Stimulated activated naive CD8-positive, alpha-beta T cell treated with anti-CD3 and anti-CD28 coated beads, Interleukin-15, amount 100 ng/mL, for 72 hours (primary cell): ENCODE measurements at places on chromosomes 12 and 14.

GRCh38 chr12:116384691-116385485 lies 107.4 kb upstream of the MED13L start:
- DNase-seq, result no peak

GRCh38 chr12:50750366-50750765 lies 13.5 kb upstream of the ATF1 start:
- DNase-seq, result no peak

- DNase-seq, result no peak
Observed at GRCh38 chr12:95286713-95287112, 69.1 kb downstream of the VEZT start.

DNA sequence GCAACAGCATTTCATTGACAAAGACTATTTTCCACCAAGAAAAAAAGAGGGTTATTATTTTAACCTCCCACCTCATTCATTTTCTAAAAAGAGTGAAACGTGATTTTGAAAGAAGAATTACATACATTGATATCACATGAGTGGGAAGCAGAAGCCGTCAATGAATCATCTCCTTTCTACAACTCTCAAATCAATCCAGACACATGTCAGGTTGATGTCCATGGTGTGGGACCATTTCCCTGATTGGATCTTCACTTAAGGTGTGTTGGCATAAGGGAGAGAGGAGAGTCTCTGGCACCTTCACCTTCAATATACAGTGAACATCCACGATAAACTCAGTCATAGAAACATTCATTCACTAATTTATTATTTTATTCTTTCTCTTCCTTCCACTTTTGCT lies 1095.1 kb downstream of the BCL11B start:
- no peak for DNase-seq

- DNase-seq, result no peak
Observed at GRCh38 chr12:112611908-112612307, 179.6 kb upstream of the RPH3A start.

DNA sequence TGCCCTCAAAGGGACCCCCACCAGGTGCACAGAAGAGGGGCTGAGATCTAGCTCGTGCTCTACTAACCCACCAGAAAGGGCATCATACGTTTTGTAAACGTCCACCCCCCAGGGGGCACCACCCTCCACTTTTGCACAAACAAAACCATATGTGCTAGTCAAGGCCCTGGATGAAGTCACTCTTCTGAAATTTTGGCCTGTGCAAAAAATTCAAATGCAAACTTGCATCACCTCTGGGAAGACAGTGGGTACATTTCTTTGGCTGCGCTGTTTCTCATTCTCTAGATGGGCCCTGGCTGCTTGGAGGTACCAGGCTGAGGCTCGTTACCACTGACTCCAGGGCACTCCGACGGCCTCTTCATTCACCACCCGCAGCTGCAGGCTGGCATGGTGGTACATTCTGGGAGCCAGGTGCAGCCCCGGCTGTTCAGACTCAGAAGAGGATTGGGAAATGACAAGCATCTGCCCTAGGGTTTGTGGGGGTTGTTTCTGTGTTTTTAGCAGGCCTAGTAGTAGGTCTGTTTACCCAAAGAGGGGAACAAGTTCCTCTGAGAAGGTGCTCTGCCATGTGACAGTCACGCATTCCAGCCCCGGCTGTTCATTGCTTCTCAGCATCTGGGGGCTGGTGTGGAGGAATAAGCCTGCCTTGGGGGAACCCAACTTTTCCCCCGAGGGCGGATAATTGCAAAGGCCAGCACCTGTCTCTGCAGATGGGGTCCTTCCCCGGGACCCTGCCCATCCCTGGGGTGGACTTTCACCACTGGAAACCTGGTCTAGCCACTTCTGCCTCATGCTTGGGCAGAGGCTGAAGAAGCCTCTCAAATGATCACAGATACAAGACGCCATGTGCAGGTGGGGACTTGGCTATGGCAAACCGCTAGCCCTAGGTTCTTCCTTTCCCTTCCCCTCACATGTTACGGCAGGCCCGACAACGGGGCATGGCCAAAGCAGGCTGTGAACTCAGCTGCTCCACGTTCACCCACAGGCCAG lies 147.6 kb downstream of the DPF3 start:
- no peak for DNase-seq

- DNase-seq, result no peak
Observed at GRCh38 chr12:131093971-131094830, 140.5 kb downstream of the ADGRD1 start.

GRCh38 chr12:114780746-114781399 lies 96.9 kb upstream of the TBX3 start:
- no peak for DNase-seq

DNA sequence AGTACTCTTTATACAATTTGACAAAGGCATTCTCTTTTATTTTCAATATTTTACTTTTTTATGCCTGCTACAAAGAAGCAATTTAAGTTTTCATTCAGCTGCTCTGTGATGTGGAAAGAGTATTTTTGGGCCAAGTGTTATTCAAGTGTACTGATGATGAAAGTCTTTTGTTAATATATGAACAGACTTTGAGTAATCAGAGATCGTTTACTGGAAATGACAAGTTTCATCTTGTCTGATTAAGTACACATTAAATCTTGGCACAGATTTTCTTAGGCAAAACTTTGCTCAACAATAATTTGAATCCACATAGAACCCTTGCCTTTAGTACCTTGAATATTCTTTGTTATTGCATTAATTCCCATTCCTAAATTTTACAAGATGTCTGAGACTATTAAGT lies 13.3 kb upstream of the PZP start:
- DNase-seq, result no peak

DNA sequence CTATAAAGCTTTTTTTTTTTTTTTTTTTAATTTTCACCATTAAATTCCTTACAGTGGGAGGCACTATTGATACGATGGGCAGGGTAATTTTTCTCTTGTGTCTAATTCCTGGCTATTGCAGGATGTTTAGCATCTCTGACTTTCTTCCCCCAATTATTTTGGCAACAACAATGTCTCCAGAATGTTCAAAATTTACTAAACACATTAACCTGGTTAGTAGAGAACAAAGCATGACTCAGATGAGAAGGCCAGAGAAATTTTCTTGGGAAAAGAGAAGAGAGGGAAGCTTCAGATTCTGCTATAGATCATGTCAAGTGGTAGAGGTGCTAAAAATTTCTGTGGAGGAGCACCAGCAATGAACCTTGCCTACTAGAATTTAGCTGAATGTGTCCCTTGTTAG lies 171.5 kb upstream of the PRICKLE1 start:
- no peak for DNase-seq

- DNase-seq, result no peak
Observed at GRCh38 chr12:74608231-74608775, 70.7 kb downstream of the ATXN7L3B start.

GRCh38 chr14:55873169-55873568 lies 245.0 kb upstream of the PELI2 start:
- DNase-seq, result no peak

DNA sequence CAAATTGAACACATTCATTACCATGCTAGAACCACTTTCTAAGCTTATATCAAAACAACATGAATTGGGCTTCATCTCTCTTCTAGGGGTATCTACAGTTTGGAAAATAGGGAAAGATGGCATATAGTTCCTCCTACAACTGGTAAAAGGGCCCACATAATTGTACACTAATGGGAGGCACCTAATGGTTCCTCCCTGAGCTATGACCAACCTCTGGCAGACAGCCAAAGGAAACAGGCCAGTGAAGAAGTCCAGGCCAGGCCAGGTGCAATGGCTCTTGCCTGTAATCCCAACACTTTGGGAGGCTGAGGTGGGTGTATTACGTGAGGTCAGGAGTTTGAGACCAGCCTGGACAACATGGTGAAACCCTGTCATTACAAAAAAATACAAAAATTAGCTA lies 23.2 kb upstream of the APOF start:
- no peak for DNase-seq

DNA sequence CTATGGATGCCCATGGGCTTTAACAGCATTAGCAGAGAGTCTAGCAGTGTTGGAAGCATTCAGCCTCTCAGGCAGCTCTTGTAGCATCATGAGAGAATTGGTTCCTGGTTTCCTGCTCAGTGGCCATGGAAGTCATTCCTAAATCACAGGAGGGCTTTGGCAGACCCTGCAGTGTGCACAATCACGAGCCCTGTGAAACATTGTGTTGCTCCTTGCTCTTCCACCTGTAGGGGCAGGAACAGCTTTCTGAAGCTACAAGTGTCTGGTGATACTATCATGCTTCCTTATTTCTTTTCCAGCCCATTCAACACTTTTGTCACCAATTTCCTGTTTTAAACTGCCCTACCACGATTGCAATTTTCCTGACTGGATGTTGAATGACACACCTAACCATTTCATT lies 402.2 kb upstream of the USP15 start:
- DNase-seq, result no peak

GRCh38 chr14:70489579-70490200 lies 37.7 kb downstream of the ADAM21 start:
- DNase-seq, result no peak

- DNase-seq, result peak; percentile 40
Observed at GRCh38 chr12:1277905-1278304, 286.9 kb downstream of the ERC1 start.

DNA sequence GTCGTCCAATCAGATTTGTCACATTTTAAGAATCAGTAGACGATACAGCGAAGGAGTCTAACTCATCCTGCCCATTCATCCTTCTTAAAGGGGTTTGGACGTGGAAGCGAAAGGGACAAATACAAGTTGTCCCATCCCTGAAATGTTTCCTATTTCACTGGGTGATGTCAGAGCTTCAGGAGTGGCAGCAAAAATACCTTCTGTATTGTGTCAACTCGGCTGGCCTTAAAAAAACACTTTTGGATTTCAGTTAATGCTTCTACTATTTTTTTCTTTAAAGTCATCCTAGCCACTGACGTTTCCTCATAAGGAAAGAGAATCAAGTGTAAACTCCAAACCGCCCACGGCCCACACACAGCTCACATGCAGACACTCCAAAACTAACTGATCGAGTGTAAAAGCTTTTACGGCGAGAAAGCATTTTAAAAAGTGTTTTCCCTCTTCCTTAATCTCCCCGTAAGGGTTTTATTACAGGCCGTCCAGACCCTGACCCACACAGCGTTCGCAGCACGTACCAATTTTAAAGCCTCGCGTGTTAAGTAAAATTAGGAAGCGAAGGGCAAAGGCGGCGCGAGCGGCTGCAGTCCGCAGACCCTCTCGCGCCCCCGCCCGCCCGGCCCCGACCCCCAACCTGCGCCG lies 593 bp downstream of the CFL2 start:
- no peak for DNase-seq

DNA sequence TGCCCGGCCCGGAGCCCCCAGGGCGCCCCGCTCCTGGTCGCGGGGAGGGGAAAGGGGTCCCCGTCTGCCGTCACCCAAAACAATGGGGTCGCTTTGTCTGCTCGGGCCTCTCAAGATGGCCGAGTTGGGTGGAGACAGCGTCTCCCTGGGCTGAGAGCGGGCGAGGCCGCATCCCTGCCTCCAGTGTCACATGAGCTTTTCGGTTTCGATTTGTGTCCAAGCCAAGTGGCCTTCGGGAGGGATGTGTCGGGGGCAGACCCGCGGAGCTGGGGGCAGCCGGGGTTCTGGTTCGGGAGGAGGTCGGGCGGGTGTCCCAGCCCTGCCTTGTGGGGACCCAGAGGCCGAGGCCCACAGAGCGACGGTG lies 790 bp downstream of the DYNC1H1 start:
- DNase-seq, result peak; percentile 72

DNA sequence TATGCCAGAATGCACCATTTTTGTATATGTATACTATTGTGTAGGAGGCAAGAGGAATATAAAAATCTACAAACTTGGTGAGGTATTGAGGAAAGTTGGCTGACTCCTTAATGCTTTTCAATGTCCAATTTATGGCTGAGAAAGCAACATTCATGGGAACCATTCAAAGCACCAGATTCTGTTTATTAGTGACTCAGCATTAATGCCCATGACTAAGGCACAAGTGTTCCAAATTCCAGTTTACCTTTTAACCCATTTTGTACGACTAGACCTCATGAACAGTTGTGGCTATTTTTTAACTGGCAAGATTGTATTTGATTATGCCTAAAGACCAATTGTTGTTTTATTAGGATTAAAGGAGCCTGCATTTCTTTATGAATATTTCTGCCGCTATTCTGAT lies 375.4 kb upstream of the ATP2B1 start:
- no peak for DNase-seq

DNA sequence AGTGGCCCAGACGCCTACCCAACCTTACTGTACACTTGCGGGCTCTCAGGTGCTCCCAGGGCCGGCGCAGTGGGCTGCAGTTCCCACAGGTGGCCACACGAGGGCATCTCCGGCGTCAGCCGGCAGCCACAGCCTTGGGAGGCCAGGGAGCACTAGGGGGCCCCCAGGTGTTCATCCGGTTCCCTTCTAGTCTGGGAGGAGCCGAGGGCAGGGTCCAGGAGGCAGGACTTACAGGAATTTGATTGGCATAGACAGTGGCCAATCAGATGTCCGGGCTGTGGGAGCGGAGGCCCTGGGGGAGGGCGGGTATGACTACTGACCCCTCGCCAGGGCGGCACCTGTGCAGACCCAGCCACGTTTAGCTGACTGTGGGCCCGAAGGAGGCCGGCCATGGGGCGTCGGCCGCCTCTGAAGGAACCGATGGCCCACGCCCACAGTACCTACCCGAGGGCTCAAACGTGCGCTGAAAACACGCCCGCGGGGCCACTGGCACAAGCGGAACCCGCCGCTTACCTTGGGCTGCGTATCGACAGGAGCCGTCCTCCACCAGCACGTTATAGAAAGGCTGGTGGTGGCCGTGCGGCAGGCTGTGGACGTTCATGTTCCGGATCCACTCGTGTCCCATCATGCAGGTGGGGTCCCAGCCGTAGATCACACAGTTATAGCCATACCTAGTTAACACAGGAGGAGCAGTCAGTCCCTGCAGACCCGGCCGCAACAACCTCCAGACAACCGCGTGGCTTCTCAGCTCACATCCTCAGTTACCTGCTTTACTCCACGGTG lies 34.8 kb downstream of the FBXO21 start:
- DNase-seq, result peak; percentile 69

DNA sequence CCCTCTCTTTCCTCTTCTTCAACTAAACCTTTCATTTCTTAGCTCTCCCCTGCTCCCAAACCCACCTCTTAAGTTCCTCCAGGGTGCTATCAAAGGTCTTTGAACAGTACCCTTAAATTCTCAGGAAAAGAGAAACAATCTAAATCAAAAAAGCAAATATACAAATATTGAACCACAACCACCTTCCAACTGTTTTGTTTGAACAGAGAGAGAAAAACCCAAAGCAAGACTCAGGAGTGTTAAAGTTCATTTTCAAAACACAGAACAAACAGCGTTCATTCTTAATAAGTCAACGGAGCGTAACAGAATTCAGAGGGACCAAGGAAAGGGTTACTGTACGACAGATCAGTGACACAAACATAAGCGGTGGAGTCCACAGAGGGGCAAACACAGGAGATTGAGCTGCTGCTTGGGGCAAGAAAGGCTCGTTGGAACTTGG lies 73.3 kb downstream of the NDUFA12 start:
- DNase-seq, result no peak

- no peak for DNase-seq
Observed at GRCh38 chr14:64732536-64733120, 28.4 kb downstream of the PLEKHG3 start.

DNA sequence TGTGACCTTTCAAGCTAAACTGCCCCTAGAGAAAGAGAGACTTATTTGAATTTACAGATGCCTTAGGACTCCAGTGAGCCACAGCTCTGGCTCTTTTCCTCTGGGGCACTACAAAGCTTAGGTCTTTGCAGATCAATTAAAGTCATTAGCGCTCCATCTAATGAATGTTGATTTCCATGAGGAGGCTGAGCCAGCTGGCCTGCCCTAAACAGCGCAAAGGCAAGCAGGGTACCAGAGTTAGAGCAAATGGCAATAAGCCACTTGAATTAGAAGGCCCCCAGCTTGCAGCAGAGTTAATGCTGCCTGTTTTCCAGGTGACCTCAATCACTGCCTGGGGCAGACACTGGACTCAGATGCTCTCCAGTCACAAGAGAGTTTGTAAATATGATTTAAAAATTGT lies 695.3 kb downstream of the DIO2 start:
- no peak for DNase-seq

GRCh38 chr14:68219407-68219806 lies 399.8 kb downstream of the RAD51B start:
- DNase-seq, result no peak
